Cardiac septum (tissue), 1 donor: ENCODE measurements at places on chromosomes 12 and 14. TPM values are rescaled to one million over a fixed set of nuclear protein-coding genes. Genes with fewer than 3 reads are reported as not detected.

DNA sequence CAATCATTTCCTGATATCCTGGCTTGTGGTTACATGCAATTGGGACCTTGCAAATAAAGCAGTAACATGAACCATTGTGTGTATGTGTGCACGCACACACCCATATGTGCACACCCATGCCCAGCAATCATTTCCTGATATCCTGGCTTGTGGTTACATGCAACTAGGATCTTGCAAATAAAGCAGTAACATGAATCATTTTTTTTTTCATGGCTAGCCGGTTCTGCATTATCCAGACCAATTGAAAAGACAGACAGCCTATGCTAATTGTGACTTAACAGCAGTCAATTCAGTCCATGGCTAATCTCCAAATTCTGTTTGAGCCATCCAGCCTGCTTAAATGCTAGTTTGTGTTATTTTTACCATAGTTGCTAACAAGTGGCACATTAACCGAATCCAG is 134.3 kb downstream of the TTC7B start:
- no peak for DNase-seq

GRCh38 chr14:24813089-24813815 is 179.3 kb upstream of the GZMB start:
- no peak for DNase-seq

DNA sequence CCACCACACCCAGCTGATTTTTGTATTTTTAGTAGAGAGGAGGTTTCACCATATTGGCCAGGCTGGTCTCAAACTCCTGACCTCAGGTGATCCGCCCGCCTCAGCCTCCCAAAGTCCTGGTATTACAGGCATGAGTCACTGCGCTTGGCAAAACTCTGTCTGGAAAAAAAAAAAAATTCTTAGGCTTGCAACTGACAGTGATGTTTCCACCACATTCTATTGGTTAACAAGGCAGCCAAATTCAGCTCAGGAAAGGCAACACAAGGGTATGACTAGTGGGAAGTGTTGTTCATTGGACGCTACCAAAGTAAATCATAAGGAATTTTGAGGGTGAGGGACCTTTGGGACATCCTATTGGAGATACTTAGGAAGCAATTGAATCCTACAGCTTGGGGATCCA is 2.9 kb upstream of the SBNO1 start:
- DNase-seq, result no peak

GRCh38 chr12:113381220-113381619 is 22.5 kb downstream of the SDS start:
- no peak for DNase-seq

Gene SLC6A12
- total RNA-seq, result 2.7 TPM

- no peak for DNase-seq
These were observed 214.5 kb downstream of the PAH start for GRCh38 chr12:102702447-102703114.

Gene KLHL33
- total RNA-seq, result 0.35 TPM

GRCh38 chr14:64614166-64614565 is 64.4 kb downstream of the PPP1R36 start:
- DNase-seq, result no peak

DNA sequence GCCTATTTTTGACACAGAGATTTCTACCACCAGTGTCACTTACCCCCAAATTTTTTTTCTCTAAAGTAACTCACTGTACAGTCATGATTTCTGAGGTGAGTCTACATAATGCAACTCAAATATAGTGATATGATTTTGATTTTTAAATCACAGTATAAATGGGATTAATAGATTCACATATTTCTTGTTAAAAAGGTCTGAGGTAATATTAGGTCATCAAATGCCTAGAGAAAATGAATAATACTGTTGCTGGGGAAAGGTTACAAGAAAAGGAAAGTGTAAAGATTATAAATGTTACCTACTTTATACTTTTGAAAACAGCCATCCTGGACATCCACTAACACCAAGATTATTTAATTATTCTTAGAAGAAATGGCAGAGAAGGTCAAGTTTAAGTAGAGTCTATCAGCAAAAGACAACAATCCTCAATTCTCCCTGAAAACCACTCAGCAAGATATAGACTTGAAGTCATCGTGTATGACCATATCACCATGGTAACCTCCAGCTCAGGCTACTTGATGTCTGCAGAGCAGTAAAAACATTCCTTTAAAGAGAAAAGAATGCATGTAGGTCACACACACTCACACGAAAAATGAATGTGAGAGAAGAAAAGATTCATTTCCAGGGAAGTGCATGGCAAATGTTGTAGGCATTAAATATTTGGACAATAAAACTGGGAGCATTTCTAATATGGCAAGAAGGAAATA is 58.7 kb downstream of the CCDC59 start:
- DNase-seq, result no peak

Gene KLRC4
- total RNA-seq, result not detected
